CD4-positive, alpha-beta memory T cell (primary cell): ENCODE measurements at places on chromosomes 2 and 18. TPM values are rescaled to one million over a fixed set of nuclear protein-coding genes. Genes with fewer than 3 reads are reported as not detected.
A peak's percentile ranks its signal among the peaks of the same experiment; 100 is the strongest.

- no peaks in the 10 kb centered on the region for H3K36me3 ChIP-seq
- no peak overlapping the region for H3K4me3 ChIP-seq
- H3K27me3 ChIP-seq: no peaks in the 10 kb centered on the region
- DNase-seq: no peak
Observed at GRCh38 chr18:35786365-35787042, 186.0 kb upstream of the RMP24 start.

The CDH20 gene
- not detected for polyA plus RNA-seq

- H3K27me3 ChIP-seq: no peaks in the 10 kb centered on the region
- H3K4me3 ChIP-seq: peak overlapping the region; percentile 28
- peaks cover 3% of the 10 kb centered on the region for H3K36me3 ChIP-seq
- peaks cover 22% of the 10 kb centered on the region for H3K4me1 ChIP-seq
- DNase-seq: no peak
Observed at GRCh38 chr2:241273210-241274020, 42.1 kb downstream of the HDLBP start.

The NEU2 gene
- polyA plus RNA-seq: not detected

DNA sequence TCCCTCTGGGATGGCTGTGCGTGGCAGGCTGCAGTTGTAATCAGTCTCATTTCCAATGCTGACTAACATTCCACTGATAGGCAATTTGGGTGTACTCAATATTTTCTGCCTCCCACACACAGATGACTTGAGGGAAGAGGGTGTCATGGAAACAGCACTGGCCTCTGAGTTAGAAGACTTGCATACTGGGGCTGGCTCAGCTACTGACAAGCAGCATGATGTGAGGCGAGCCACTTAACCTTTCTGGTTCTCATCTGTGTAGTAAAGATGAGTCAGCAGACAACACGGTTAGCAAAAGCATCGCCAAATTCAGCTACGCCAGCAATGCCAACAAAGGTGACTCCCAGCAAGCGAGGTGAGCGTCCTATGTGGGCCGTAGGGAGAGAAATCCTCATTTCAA, 73.5 kb downstream of the COLEC12 start:
- no peaks in the 10 kb centered on the region for H3K36me3 ChIP-seq
- H3K4me3 ChIP-seq: no peak overlapping the region
- H3K27me3 ChIP-seq: no peaks in the 10 kb centered on the region
- DNase-seq: no peak

GRCh38 chr2:126802316-126802715, 96.4 kb upstream of the TEX51 start:
- H3K27ac ChIP-seq: no peak overlapping the region
- H3K4me3 ChIP-seq: no peak overlapping the region
- H3K36me3 ChIP-seq: no peaks in the 10 kb centered on the region
- DNase-seq: no peak
- H3K4me1 ChIP-seq: no peaks in the 10 kb centered on the region

DNA sequence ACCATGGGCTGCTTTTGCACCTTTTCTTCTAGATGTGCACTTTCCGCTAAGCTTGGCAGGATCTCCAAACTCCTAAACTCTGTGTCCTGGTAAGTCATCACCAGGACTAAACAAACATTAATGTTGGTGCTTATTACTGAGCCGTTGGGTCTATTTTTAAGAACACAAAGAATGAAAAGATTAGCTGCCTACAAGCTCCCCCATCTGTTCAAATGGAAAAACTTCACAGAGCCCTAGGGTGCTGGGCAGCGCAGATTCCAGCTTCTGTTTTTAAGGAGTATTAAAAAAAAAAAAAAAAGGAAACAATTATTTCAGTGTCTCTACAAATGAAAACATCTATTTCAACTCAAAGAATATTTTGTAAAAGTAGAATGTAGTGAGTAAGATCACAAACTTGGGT, 97.8 kb upstream of the AQP4 start:
- no peak overlapping the region for H3K27ac ChIP-seq
- H3K4me3 ChIP-seq: no peak overlapping the region
- H3K4me1 ChIP-seq: no peaks in the 10 kb centered on the region
- no peak for DNase-seq
- no peaks in the 10 kb centered on the region for H3K27me3 ChIP-seq
- H3K36me3 ChIP-seq: no peaks in the 10 kb centered on the region

DNA sequence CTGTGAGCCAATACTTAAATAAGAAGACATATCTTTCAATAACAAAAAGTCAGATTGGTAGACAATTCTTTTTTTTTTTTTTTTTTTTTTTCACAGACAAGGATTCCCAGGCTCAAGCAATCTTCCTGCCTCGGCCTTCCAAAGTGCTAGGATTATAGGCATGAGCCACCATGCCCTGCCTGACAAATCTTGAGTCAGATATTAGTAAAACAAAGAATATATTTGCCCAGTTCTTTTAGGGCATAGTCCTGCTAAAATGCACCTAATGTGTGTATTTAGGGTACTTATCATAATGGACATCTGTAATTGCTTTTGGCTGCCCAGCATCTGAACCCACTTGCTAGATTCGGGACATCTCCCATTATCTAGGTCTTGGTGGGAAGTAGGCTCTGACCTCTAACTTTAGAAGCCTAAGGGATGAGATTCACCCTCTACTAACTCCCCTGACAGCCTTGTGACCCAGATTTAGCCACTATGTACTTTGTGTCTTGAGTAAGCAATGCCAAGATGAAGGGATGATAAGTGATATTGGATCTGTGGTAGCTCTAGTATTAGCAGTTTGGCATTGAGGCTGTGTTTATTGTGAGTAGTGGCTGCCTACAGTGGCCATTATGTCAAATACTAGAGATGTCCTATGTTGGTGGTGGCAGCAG, 18.5 kb upstream of the PSME4 start:
- DNase-seq: no peak
- no peak overlapping the region for H3K4me3 ChIP-seq
- no peak overlapping the region for H3K27ac ChIP-seq
- H3K4me1 ChIP-seq: peaks cover 28% of the 10 kb centered on the region
- H3K36me3 ChIP-seq: no peaks in the 10 kb centered on the region
- no peaks in the 10 kb centered on the region for H3K27me3 ChIP-seq

The CHRNG gene
- polyA plus RNA-seq: not detected

GRCh38 chr2:42492691-42493467, 903 bp downstream of the KCNG3 start:
- no peaks in the 10 kb centered on the region for H3K36me3 ChIP-seq
- peaks cover 9% of the 10 kb centered on the region for H3K27me3 ChIP-seq
- no peaks in the 10 kb centered on the region for H3K4me1 ChIP-seq
- no peak overlapping the region for H3K4me3 ChIP-seq

- DNase-seq: no peak
- no peak overlapping the region for H3K4me3 ChIP-seq
- no peaks in the 10 kb centered on the region for H3K36me3 ChIP-seq
- peaks cover 5% of the 10 kb centered on the region for H3K4me1 ChIP-seq
Observed at GRCh38 chr2:174015428-174015827, 50.3 kb upstream of the SP3 start.

The EDAR gene
- polyA plus RNA-seq: 3.5 TPM
